Smooth muscle cell of the pulmonary artery (primary cell): ENCODE measurements at places on chromosomes 5 and 9. TPM values are rescaled to one million over a fixed set of nuclear protein-coding genes. Genes with fewer than 3 reads are reported as not detected.

Gene RGS14
- 2.7 and 3.3 TPM in 2 replicates for total RNA-seq

Gene ZBTB6
- 11.5 and 15.6 TPM in 2 replicates for total RNA-seq

Gene FCN2
- not detected in 2 replicates for total RNA-seq

Gene PLEKHG4B
- 0.07 TPM in 1 of 2 replicates, not detected in the other for total RNA-seq

Gene PCDHB6
- 0.20 and 0.36 TPM in 2 replicates for total RNA-seq

Gene BAAT
- 0.07 TPM in 1 of 2 replicates, not detected in the other for total RNA-seq

Gene CYLC2
- total RNA-seq, result not detected in 2 replicates

Gene PCDHA12
- total RNA-seq, result 0.07 and 0.33 TPM in 2 replicates

Gene FBP2
- total RNA-seq, result not detected in 2 replicates

Gene NTNG2
- total RNA-seq, result 3.4 and 3.8 TPM in 2 replicates

Gene PCSK1
- total RNA-seq, result 0.30 and 17.2 TPM in 2 replicates

Gene PCDHGA2
- total RNA-seq, result 2.8 and 4.2 TPM in 2 replicates

Gene LCN10
- total RNA-seq, result 0.33 TPM in 1 of 2 replicates, not detected in the other

Gene SLC9A3
- total RNA-seq, result 0.78 and 0.86 TPM in 2 replicates

Gene PDZD2
- 0.10 and 0.46 TPM in 2 replicates for total RNA-seq

Gene NR2F1
- total RNA-seq, result 9.1 and 10.2 TPM in 2 replicates

Gene OCLN
- 0.26 and 1.1 TPM in 2 replicates for total RNA-seq

Gene SV2C
- under 0.01 TPM in 1 of 2 replicates, not detected in the other for total RNA-seq

Gene ANKS6
- total RNA-seq, result 10.8 and 19.0 TPM in 2 replicates

Gene PAPPA
- total RNA-seq, result 144 and 201 TPM in 2 replicates

Gene SPATA31E1
- total RNA-seq, result not detected in 2 replicates

Gene IER5L
- 58.8 and 71.8 TPM in 2 replicates for total RNA-seq
